ENCODE measurements at places on chromosomes 6 and 20.

DNA sequence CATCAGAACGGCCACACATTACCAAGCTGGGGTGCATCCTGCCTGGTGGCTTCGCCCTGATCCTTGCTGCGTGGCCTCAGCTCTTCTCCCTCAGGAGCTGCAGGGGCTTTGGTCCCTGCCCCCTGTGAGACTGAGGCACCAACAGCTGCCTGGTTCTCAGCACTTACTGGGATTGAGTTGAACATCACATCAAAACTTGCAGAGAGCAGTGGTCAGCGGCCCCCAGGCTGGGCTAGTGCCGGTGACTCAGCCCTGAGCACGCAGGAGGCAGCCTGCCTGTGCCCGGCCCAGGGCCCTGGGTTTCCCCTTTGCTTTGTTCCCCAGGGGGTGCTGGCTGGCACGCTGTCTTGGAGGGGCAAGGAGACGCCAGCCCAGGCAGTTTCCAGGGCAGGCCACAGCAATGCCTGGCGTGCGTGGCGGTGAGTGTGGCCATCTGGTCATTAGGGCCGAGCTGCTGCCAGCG is 63.3 kb downstream of the DLL1 start:
- no peak for DNase-seq
- no peaks in the 10 kb centered on the region for H3K36me3 ChIP-seq
- no peaks in the 10 kb centered on the region for H3K27me3 ChIP-seq
- H3K27ac ChIP-seq, result no peak overlapping the region
- H3K4me1 ChIP-seq, result no peaks in the 10 kb centered on the region

- no peaks in the 10 kb centered on the region for H3K4me1 ChIP-seq
- H3K36me3 ChIP-seq, result no peaks in the 10 kb centered on the region
- peaks cover 16% of the 10 kb centered on the region for H3K27me3 ChIP-seq
- H3K27ac ChIP-seq, result no peak overlapping the region
- no peak for DNase-seq
- H3K4me3 ChIP-seq, result no peak overlapping the region
Measured at GRCh38 chr6:6164367-6164766, 156.1 kb downstream of the F13A1 start.

- peaks cover 99% of the 10 kb centered on the region for H3K36me3 ChIP-seq
- H3K4me1 ChIP-seq, result peaks cover 24% of the 10 kb centered on the region
- H3K27me3 ChIP-seq, result no peaks in the 10 kb centered on the region
- no peak for DNase-seq
- no peak overlapping the region for H3K4me3 ChIP-seq
- no peak overlapping the region for H3K27ac ChIP-seq
Measured at GRCh38 chr6:118903691-118904090, 9.7 kb downstream of the ASF1A start.

DNA sequence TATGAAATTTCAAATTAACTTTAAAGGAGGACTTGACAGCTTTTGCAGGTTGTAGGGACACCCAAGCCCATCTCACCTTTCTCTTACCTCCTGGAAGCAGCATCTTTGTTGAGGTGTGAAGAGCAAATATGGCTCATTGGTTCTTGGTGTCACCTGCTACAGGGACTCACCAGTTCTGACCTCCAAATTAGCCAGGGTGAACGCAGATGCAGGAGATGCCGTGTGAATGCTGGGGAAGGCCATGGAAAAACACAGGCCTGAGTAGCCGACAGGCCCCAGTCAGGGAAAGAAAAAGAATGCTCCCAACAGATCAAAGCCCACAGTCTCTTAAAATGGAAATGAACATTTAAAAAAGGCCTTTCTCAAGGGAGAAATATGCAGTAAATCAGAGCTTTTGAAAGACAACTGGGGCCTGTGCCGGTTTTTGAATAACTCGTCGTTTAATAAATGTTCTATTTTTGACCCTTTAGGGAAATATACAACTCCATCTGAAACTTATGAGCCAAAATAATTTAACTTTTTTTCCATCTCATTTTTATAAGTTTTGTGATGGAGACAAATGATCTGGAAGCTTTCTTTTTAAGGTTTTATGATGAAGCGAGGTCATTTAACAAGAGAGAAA is 167.5 kb downstream of the CD83 start:
- peaks cover 5% of the 10 kb centered on the region for H3K4me1 ChIP-seq
- no peak overlapping the region for H3K4me3 ChIP-seq
- H3K27ac ChIP-seq, result no peak overlapping the region
- no peaks in the 10 kb centered on the region for H3K36me3 ChIP-seq
- no peak for DNase-seq

GRCh38 chr6:20915156-20915555 is 380.9 kb downstream of the CDKAL1 start:
- peaks cover 3% of the 10 kb centered on the region for H3K36me3 ChIP-seq
- no peak for DNase-seq
- H3K27ac ChIP-seq, result no peak overlapping the region
- no peak overlapping the region for H3K4me3 ChIP-seq

- no peaks in the 10 kb centered on the region for H3K27me3 ChIP-seq
- DNase-seq, result no peak
- no peaks in the 10 kb centered on the region for H3K36me3 ChIP-seq
- H3K4me3 ChIP-seq, result no peak overlapping the region
- H3K4me1 ChIP-seq, result no peaks in the 10 kb centered on the region
Measured at GRCh38 chr6:29295181-29295585, 6.3 kb upstream of the OR14J1 start.

DNA sequence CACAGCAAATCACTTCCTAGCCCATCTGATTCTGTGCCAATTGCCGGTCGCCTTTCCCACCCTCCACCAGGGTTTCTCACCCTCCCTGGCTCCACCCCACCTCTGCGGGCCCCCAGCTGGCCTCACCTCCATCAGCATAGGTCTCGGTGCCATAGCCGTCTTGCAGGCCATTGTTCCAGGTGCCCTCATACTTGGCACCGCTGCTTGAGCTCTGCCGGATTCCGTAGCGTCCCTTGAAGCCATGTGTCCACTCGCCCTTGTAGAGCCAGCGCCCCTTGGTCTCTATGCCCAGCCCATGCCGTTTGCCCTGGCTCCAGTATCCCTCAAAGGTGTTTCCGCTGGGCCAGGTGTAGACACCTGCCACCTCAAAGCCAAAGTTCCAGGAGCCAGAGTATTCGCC is 787 bp downstream of the JPH2 start:
- no peaks in the 10 kb centered on the region for H3K36me3 ChIP-seq
- H3K27me3 ChIP-seq, result peaks cover 23% of the 10 kb centered on the region
- DNase-seq, result no peak
- no peaks in the 10 kb centered on the region for H3K4me1 ChIP-seq

DNA sequence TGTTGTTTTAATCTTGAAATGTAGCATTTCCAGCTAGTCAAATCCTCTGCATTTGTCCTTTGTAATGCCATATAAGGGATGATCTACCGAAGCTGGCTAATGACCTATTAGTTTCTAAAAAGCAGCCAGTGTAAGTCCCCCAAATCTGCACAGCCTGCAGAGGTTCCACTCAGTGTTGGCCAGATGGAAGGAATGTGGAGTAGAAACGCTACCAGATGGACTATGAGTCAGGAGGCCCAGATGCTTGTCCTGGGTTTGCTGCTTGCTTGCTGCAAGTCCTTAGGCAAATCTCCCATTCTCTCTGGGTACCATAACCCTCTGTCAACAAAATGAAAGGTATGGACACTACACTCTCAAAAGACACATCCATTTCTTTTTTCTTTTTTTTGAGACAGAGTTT is 149.8 kb downstream of the BTBD9 start:
- DNase-seq, result no peak
- no peaks in the 10 kb centered on the region for H3K27me3 ChIP-seq
- no peak overlapping the region for H3K27ac ChIP-seq
- no peaks in the 10 kb centered on the region for H3K4me1 ChIP-seq
- H3K36me3 ChIP-seq, result no peaks in the 10 kb centered on the region
- no peak overlapping the region for H3K4me3 ChIP-seq

DNA sequence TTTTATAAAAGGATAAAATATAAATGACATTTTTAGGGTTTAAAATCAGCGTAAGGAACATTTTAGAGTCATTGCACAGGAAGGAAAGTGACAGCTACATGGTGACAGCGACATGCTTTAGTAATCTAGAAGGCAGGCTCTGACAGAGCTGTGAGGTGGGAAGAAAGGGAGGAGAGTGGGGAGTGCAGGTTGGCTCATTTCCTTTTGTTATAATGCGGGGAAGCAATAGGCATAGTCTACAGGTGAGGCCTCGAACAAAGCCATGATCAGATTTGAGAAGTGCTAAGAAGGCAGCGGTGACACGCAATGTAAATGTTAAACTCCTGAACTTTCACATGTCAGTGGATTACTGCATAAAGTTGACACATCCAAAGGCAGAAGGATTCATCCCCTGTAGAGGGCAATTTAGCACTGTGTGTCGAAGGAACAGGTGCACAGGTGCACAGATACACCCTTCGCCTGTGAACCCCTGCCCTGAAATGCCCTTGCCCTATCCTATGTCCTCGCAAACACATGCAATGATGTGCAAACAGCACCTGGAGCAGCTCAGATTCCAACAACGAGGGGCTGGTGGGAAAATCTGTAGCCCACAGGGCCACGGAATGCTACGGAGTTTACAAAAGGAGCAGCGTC is 32.4 kb upstream of the SMOC2 start:
- no peak for DNase-seq
- H3K27ac ChIP-seq, result no peak overlapping the region
- no peaks in the 10 kb centered on the region for H3K27me3 ChIP-seq
- no peak overlapping the region for H3K4me3 ChIP-seq
- H3K4me1 ChIP-seq, result no peaks in the 10 kb centered on the region

- H3K4me1 ChIP-seq, result no peaks in the 10 kb centered on the region
- H3K4me3 ChIP-seq, result no peak overlapping the region
- no peaks in the 10 kb centered on the region for H3K36me3 ChIP-seq
Measured at GRCh38 chr20:55974491-55975202, 30.7 kb downstream of the CBLN4 start.

All from DND-41 (cell line).